ENCODE measurements at places on chromosomes 13 and 19.

- DNase-seq = peak; percentile 16
These were observed 1.3 kb downstream of the UBL3 start for GRCh38 chr13:29849071-29849631.

DNA sequence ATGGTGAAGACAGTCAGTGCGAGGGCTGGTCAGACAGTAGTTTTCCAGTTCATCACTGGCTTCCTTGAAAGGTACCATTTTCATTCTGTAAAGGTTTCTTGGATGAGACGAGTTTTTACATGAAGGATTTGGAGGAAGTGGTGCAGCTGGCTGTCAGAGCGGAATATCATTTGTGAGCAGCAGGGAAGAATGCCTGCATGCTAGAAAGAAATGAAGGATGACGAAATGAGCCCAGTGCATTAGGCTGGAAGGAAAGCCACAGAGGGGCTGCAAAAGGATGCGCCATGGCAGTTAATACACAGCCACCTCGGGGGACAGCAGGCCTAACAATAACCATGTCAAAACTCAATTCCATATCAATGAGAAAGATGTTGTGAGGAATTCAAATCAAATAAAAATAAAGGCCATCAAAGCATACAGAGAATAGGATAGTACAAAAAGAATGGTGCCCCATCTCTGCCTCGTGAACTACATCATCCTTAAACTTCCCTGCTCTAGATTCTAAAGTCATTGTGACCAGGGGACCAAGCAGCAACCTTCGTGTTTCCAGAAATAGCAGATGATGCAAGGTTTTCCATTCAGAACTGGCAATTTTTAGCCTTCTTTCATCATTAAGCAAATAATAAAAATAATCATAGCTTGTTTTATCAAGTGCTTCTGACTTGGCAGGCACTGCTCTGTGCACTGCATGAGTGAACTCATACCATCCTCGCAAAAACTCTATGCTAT lies 504.2 kb downstream of the RFC3 start:
- no peak for DNase-seq

GRCh38 chr13:44313674-44314073 lies 60.0 kb upstream of the SERP2 start:
- no peak for DNase-seq

- no peak for DNase-seq
These were observed 216.4 kb downstream of the KLF5 start for GRCh38 chr13:73275163-73275562.
